ENCODE measurements at places on chromosomes 12 and 14.
A peak's percentile ranks its signal among the peaks of the same experiment; 100 is the strongest.

DNA sequence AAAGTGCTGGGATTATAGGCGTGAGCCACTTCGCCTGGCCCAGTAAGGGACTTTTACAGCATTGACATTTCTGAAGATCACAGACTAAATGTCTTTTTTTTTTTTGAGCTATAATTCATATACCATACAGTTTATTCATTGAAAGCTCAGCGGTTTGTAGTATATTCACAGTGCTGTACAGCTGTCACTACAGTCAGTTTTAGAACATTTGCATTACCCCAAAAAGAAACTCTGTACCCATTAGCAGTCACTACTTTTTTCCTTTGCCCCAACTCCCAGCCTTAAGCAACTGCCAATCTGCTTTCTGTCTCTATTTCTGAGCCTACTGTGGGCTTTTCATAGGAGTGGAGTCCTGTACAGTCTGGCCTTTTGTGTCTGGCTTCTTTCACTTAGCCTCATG lies 8.2 kb downstream of the BRI3BP start:
- no peak for DNase-seq

GRCh38 chr14:59091404-59091803 lies 97.1 kb upstream of the DAAM1 start:
- DNase-seq, result no peak

DNA sequence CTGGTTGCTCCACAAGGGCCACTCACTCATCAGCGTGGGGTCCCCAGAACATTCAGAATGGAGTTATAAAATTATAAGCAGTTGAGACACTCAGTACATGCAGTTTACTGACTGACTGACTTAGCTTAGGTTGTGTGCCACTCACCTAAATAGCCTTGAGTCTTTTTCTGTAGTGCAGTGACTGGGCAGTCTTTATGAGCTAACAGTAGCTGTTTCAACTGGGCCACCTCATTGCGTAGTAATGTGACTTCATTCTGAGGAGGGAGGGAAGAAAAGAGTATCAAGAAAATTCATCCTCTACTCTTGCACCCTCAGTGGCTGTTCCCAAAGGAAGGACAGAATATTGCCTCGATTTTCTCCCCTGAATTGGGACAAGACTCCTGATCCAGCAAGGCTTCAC lies 15.8 kb upstream of the NPFF start:
- DNase-seq, result no peak

- peak; percentile 66 for DNase-seq
These were observed 8.0 kb upstream of the EVL start for GRCh38 chr14:100056964-100057795.

DNA sequence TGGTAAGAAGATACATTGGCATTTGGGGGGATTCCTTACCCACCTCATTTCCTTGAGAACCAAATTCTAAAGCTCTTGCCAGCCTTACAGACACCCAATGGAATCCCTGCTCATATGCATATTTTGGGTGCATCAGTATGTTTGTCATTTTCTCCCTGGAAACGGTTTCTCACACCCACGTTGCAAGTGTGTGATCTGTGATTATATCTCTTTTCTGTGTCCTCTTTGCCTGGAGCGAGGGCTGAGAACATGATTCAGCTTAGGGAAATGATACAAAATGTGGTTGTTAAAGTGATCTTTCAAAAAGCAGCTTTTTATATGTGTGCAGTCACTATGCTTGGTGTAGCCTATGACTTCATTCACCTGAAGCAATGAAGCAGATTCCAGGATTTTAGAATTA lies 52.0 kb downstream of the KCNMB4 start:
- no peak for DNase-seq

- no peak for DNase-seq
These were observed 2.5 kb downstream of the SMCO3 start for GRCh38 chr12:14811486-14811885.

DNA sequence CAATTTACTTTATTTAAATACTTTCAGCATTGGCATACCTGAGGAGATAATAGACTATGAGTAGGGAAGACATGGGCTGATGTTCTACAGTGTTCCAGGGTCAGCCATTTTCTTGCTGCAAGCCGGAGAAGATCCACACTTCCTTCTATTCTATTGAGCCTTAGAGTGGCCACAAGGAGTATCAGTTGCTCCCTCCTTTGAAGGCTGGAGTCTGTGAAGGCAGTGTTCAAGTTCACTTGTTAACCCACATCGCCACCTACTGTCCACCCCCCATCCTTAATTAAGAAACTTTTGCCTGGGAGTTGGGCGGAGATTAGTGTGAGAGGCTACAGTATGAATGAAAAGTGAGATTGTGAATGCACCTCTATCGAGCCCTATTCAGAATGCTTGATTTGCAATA lies 666.6 kb downstream of the NRXN3 start:
- DNase-seq, result peak; percentile 78

All from NB4 (cell line).